ENCODE measurements at places on chromosomes 5 and 9.

GRCh38 chr5:137836997-137837396 is 30.7 kb upstream of the MYOT start:
- no peak for DNase-seq

- no peak for DNase-seq
These were observed 8.2 kb downstream of the ABL1 start for GRCh38 chr9:130843049-130843908.

DNA sequence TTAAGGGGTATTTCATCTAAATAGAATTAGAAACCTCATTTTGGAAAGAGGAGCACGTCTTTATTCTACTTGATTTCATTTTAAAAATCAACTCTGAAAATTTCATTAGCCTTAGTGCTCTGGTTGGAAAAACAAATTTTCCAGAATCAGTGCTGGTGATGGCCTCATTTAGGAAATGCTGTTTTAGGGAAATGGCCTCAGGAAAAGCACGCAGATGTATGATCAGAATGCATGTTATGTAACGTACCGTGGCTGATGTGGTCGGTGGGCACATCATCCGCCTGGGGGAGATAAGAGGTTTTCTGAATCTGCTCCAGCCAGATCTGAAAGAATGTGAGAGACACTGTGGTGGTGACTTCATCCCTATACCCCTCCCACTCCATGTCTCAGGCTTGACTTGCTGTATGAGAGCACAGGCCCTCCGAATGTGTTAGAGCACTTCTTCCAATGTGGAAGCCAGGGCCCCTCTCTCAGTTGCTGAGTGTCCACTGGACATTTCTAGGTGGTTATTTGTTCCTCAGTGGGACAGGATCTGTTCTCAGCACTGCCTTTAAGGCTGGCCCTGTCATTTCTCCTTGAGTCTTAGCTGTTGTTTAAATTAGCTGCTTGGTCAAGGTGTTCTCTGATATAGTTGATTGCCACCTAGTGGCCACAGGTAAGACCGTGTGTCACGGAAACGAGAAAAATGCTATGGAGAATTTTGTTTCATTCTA is 96.5 kb downstream of the ARHGAP26 start:
- DNase-seq = no peak

DNA sequence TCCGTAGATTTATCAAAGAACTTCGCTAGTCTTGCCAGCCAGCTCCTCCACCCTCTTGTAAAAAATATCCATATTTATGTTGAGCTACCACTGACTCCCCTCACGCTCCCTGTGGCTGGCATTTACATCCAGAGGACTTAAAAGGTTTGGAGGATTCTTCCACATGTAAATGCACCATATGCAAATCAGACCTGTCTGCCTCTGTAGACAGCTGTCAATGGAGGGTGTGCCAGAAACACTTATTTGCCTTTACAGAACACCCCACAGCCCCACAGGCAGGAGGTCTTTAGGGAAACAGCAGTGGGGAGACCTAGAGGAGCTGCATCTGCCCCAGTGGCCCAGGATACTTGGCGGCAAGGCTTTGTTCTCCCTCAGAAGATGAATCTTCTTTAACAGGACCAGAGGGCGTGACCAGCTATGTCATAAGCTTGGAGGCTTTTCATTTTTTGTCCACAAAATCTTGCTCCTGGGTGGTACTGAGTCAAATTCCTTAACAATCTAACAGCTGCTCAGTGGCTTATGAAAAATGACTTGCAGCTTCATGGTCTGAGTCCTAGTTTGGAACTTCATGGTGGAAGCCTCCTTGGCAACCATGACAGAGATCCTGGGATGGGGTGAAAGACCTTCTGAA is 535.8 kb downstream of the EBF1 start:
- DNase-seq = no peak

- no peak for DNase-seq
These were observed 59.7 kb upstream of the IER5L start for GRCh38 chr9:129237803-129238202.
